Heart left ventricle (tissue), 16 donors: ENCODE measurements at places on chromosomes 16 and 17.
A peak's percentile ranks its signal among the peaks of the same experiment; 100 is the strongest.

- DNase-seq, result no peak
Observed at GRCh38 chr17:61097781-61098180, 301.9 kb upstream of the TBX2 start.

- no peak for DNase-seq
Observed at GRCh38 chr16:21103941-21104860, 46.4 kb downstream of the DNAH3 start.

DNA sequence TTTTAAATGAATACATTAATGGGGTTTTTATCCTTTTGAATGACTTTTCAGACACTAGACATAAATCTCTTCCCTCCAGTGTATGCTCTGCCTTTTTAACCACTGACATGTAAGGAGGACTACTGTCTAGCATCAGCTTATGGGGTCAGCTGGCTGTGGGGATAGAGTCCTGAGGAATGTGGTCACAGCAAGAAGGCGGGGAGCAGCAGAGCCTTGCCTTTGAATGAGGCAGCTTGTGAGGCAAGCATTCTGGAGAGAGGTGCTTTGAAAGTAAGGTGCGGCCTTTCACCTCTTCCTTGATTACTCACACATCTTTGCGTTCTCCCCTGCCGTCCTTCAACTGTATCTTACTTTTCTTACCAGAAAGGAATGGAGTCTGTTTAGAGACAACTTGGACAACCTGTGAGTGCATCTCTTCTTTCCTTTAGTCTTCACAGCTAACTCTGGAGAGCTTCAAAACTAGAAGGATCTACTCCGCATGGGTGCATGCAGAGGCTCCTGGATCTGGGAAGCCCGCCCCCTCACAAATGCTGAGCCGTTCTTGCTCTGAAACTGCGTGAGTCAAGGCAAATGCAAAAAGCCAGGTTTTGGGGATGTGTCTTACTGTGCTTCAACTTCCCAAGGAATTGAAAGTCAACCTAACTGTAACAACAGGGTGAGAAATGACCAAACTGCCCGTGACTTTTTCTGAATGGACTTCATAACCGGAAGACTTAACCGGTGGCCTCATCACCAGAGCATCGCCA lies 49.9 kb downstream of the ADCY7 start:
- no peak for DNase-seq

- DNase-seq, result no peak
Observed at GRCh38 chr17:62995377-62995885, 29.4 kb downstream of the TANC2 start.

GRCh38 chr17:82457929-82458178 lies 687 bp upstream of the NARF start:
- no peak for DNase-seq

DNA sequence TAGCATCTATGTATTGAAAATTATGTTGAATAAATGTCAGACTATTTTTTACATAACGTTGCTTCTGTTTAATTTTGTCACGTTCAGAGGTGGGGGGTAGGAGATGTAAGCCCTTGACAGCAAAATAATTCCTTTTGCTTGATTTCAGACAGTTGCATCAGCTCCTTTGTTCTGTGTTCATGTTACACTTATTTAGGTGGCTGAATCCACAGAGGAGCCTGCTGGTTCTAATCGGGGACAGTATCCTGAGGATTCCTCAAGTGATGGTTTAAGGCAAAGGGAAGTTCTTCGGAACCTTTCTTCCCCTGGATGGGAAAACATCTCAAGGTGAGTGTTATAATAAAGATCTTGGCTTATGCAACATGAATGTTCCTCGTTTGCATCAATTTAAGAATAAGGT lies 4.5 kb downstream of the HERPUD1 start:
- no peak for DNase-seq

- DNase-seq, result no peak
Observed at GRCh38 chr17:65956814-65957213, 235.1 kb downstream of the CEP112 start.

- peak; percentile 33 for DNase-seq
Observed at GRCh38 chr17:75822119-75822799, 21.9 kb downstream of the UNC13D start.

DNA sequence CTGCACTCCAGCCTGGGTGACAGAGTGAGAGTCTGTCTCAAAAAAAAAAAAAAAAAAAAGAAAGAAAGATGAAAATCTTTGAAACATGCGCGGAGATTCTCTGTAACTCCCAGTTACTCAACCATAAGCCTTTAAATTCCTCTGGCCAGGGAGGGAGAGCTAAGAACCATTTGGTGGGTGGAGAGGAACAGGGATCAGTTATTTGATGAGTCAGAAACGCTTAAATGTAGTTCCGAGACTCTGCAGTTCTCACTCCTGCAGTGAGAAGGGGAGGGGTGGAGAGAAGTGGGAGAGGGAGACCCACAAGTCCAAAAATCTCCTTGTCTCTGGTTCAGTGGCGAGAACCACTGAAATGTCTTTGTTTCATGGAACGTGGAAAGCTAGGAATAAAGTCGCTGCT lies 266.7 kb downstream of the SOX9 start:
- DNase-seq, result no peak

DNA sequence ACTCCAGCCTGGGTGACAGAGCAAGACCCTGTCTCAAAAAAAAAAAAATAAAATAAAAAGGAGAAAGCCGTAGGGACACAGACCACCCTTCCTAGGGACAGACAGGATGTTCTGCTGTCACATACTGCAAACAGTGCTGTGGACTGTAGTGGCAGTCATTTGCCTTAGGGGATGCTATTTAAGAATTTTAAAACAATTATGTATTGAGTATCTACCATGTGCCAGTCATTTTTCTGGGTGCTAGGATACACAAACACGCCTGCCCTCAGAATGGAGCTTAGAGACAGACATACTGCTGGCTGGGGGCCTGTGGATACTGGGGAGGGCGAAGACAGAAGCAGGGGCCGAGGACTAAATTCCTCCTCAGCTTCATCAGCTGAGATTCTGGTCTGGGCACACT lies 45.5 kb downstream of the MRC2 start:
- DNase-seq, result no peak

GRCh38 chr16:53973021-53973420 lies 269.1 kb downstream of the FTO start:
- DNase-seq, result peak; percentile 49

DNA sequence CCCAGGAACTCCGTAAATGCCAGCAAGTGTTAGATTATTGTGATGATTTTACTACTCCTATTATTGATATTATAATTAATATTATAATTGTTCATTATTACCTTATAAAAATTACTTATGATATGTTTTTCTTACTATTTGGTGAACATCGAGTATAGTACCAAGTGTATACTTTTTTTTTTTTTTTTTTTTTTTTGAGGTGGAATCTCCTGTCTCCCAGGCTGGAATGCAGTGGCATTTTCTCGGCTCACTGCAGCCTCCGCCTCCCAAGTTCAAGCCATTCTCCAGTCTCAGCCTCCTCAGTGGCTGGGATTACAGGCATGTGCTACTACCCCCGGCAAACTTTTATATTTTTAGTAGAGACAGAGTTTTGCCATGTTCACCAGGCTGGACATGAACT lies 347.0 kb downstream of the WWOX start:
- no peak for DNase-seq

DNA sequence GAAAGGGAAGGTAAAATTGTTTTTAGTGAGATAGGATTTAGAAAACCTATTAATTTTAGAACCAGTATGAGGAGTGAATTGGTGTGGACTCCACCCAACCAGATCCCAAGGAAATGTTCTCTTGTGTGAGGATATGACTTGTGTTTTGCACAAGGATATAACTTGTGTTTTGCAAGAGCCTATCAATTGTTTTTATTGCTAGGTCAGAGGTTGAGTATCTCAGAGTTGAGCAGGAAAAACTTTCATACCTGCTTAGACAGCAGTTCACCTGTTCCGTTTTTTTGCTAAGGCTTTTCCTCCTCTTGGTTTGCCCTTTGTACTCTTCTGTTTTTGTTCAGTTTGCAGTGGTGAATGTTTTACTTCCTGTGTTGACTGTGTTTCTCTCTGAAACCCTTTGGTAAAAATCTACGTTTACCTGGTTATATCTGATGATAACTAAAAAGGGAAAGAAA lies 5.1 kb downstream of the NBR1 start:
- no peak for DNase-seq

GRCh38 chr16:85316944-85317343 lies 204.7 kb upstream of the CIBAR2 start:
- no peak for DNase-seq

- DNase-seq, result no peak
Observed at GRCh38 chr17:66429680-66430079, 127.3 kb downstream of the PRKCA start.

DNA sequence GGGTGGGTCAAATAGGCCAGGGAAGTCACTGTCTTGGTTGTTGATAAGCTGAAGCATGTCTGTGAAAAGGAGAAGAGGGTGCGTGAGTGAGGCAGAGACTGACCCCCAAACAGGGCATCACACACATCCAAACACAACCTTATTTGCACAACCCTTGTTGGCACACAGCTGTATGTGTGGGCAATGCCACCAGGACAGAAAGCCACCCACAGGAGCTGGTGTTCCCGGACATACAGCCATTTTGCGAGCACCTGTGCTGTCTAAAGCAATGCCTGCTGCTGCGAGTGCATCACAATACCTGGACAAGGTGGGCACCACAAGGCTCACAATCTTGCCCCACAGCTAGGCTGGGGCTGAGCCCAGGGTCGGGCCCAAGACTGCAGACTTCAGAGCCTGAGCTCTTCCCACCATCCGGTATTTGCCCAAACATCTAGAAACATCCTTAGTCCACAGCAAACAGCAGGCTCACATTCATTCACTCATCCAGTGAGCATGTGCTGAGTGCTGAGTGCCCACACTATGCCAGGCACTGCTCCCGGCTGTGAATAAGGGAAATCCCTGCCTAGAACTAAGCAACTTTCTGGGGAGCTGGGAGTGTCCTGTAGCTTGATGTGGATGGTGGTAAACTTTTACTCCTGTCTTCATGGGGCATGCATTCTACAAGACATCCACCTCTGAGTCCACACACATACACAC lies 16.2 kb downstream of the SREBF1 start:
- DNase-seq, result no peak

DNA sequence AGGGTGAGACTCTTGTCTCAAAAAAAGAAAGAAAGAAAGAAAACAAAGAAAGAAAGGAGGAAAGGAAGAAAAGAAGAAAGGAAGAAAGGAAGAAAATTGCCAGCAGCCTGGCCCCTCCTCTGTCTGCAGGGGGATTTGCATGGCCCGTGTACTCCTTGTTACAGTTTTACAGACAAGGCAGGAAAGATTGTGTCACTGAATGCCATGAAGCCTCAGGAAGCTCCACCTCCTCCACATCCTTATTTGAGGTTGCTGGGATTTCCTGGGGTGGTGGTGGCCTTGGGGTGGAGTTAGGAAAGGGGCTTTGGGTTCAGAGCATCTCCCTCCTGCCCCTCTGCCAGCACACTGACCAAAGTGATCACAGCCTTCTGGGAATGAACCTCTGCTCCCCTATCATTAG lies 23.6 kb downstream of the CFAP20 start:
- DNase-seq, result no peak

- peak; percentile 64 for DNase-seq
Observed at GRCh38 chr16:65121870-65122723, at the start of gene CDH11. TSS of gene CDH11 (minus strand) at chr16:65122063. CDS start at chr16:65004869, 117,194 bp downstream.

DNA sequence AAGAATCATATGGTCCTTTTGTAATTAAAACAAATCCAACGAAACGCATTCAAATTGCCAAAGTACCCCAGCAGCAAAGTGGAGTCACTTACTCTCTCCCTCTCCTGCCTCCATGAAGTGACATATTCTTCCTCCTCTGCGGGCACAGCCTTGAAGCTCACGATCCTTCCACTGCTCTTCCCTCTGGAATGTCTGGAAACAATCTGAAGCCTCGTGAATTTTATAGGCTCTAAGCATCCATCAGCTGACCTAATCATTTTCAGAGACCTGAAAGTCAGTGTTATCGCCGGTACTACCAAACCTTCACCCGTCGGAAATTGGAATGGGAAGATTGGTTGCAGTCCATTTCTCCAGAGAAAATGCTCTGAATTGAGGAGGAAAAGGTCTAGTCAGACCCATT lies 134.5 kb upstream of the FOXF1 start:
- no peak for DNase-seq

DNA sequence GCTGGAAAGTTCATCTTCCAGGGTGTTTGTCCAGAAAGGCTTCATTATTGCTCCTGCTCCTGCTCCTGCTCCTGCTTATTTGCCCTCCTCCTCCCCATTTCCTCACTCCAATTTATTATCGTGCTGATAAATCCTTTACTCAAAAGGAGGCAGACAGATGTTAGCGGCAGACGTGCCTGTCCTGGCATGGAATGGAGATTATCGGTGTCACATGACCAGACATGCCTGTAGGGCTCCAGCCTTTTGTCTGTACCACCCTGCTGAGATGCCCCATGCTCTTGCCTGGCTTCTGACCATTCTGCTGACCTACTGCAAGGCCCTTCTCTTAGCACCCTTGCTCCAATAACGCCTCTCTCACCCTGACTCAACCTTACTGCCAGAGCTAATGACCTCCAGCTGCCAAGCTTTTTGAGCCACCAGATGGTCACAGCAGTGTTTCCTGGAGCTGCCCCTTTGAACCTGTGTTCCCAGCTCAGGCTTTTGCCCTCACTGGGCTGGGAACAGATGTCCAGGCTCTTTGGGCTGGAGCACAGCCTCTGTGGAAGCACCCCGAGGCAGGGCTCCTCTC lies 12.8 kb downstream of the DNAH9 start:
- no peak for DNase-seq

GRCh38 chr17:10458701-10459100 lies 10.7 kb downstream of the MYH4 start:
- no peak for DNase-seq

- DNase-seq, result no peak
Observed at GRCh38 chr17:47830396-47831002, 842 bp downstream of the MRPL10 start.

DNA sequence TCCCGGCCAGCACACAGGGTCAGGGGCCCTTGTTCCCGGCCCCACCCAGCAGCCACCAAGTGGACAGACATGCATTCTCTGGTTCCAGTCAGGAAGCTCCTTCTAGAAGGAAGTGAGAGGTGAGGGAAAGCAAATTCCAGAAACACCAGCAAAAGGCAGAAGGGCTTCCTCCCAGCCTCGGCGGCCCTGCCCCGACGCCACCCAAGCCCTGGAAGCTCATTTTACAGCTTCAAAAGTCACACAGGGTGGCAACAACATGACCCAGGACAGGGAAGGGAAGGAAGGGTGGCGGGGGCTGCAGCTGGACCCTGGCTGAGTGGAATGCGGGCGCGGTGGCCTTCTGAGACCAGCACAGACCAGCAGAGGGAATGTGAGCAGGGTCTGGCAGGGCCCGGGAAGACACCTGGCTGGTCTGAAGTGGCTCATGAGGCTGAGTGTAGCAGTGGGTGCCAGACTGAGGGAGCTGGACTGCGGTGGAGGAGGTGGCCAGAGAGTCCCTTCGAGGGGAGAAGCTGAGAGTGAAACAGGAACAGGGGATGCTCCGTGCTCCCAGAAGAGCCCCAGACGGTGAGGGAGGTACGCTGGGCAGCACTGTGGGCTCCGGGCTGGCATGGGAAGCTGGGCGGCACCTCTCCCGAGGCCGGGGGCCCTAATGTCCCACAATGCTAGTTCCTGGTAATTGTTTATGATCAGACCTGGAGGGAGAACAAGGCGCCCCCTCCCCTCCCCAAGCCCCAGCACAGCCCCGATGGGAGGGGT lies 1.9 kb upstream of the UNC13D start:
- no peak for DNase-seq
